Left ventricle myocardium inferior (tissue), 1 donor: ENCODE measurements at places on chromosomes 11 and 22. TPM values are rescaled to one million over a fixed set of nuclear protein-coding genes. Genes with fewer than 3 reads are reported as not detected.

Gene OR4C46
- not detected for total RNA-seq

- no peaks in the 10 kb centered on the region for H3K36me3 ChIP-seq
- H3K27me3 ChIP-seq, result no peaks in the 10 kb centered on the region
- DNase-seq, result no peak
- H3K4me1 ChIP-seq, result peaks cover 4% of the 10 kb centered on the region
- H3K27ac ChIP-seq, result no peak overlapping the region
- no peak overlapping the region for H3K4me3 ChIP-seq
Observed at GRCh38 chr11:35151241-35151640, 12.3 kb downstream of the CD44 start.

GRCh38 chr22:49880281-49880680, 26.6 kb downstream of the ZBED4 start:
- no peak overlapping the region for H3K27ac ChIP-seq
- no peak for DNase-seq

Gene MAPK11
- total RNA-seq, result 7.8 TPM

- no peak for DNase-seq
- H3K4me1 ChIP-seq, result no peaks in the 10 kb centered on the region
- H3K36me3 ChIP-seq, result no peaks in the 10 kb centered on the region
- no peak overlapping the region for H3K4me3 ChIP-seq
- H3K27ac ChIP-seq, result no peak overlapping the region
Observed at GRCh38 chr22:11629661-11630385, 3898.2 kb upstream of the OR11H1 start.

- H3K27ac ChIP-seq, result no peak overlapping the region
- peak overlapping the region; percentile 69 for H3K4me3 ChIP-seq
- peaks cover 77% of the 10 kb centered on the region for H3K27me3 ChIP-seq
- no peak for DNase-seq
- no peaks in the 10 kb centered on the region for H3K36me3 ChIP-seq
Observed at GRCh38 chr11:16611926-16612565, 126.4 kb upstream of the C11orf58 start.

DNA sequence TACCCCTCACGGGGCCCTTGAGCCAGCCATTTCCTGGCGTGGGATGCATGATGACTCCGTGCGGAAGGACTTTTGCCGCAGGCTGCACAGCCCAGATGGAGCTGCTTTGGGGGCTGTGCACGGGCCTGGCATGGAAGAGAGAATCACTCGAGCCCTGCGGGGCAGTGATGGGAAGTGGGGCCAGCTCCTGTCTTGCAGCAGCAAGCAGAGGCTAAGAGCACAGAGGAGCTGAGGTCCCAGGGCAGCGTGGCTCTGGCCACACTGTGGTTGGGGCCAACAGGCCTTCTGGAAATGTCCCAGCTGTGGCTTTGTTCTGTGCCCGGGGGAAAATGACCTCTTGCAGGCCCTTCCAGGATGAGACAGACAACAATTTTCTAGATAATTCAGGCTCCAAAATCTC, 92.7 kb upstream of the TIMP3 start:
- no peaks in the 10 kb centered on the region for H3K27me3 ChIP-seq
- H3K36me3 ChIP-seq, result peaks cover 8% of the 10 kb centered on the region
- H3K4me3 ChIP-seq, result no peak overlapping the region
- peak overlapping the region; percentile 49 for H3K27ac ChIP-seq
- peak; percentile 49 for DNase-seq
- H3K4me1 ChIP-seq, result peaks cover 14% of the 10 kb centered on the region

Gene PATE4
- total RNA-seq, result not detected
